Retinal pigment epithelial cell (primary cell): ENCODE measurements at places on chromosomes 13 and 19.

GRCh38 chr13:56893843-56894242 lies 246.9 kb upstream of the PRR20A start:
- no peak for DNase-seq

- no peak for DNase-seq
These were observed 2.8 kb upstream of the RAX2 start for GRCh38 chr19:3774621-3775373.

GRCh38 chr19:46840498-46840942 lies 10.1 kb downstream of the AP2S1 start:
- no peak for DNase-seq

DNA sequence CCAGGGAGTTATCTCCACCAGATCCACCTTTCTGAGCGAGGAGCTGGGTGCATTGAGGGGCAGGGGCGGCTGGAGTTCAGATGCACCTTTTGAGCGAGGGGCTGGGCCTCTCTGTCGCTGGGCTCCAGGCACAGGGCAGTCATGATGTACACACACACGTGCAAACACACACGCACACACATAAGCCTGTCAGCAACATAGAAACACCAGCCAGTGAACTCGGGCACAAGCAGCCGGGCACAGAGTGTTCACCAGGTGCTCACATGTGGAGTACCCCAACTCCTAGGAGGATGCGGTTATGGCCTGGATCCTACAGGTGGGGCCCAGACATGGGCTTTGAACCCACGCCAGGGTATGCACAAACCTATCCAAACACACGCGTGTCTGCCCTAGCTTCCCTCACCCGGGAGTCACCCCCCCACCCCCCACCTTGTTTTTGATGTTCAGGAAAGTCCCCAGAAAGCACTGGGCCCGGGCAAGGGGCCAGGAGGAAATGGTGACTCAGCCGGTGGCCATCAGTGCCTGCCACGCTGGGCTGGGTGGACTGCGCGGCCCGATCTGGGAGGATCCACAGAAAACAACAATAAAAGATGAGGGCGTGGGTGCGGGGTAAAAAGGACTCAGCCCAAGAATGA lies 13.3 kb downstream of the ARRDC2 start:
- no peak for DNase-seq

DNA sequence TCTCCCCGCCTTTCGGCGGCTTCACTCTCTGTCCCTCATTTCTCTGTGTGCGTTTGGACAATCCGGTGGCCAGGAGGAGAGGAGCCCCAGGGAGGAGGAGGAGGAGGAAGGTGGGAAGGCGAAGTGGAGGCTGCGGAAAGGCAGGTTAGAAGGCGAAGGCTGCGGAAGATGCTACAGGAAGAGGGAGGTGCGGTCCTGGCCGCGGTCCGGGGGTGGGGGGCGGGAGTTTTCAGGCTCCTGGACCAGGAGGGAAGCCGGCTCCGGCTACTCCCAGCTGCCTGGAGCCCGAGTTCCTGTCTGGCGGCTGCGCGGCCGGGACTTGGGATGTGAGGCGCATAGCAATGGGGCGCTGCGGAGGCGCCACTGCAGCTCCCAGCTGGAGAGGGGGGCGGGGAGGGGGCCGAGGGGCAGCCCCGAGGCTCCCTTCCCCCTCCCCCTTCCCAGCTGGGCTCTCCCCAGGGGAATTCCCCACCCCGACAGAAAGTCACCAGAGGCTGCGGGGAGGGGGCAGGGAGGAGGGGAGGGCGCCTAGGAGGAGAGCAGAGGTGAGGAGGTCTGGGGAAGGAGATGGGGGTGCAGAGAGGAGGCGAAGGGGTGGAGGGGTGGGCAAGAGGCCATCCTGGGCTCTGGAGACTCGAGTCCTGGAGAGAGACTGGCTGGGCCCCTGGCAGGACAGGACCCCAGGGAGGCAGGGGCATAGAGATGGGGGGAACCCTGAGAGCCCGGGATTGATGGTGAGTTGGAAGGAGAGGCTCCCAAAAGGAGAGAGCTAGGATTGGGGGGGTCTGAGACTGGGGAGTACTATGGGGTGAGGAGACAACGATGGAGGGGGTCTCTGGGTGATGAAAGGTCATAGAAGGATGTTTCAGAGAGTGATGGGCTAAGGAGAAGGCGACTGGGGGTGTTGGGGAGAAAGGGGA lies 2.0 kb downstream of the LRRC4B start:
- DNase-seq, result no peak
